ENCODE measurements at places on chromosomes 12 and 14.

GRCh38 chr12:25194214-25194613, 746 bp downstream of the DNAI7 start:
- DNase-seq, result no peak

GRCh38 chr12:72366255-72366654, 94.1 kb downstream of the TRHDE start:
- DNase-seq, result no peak

GRCh38 chr12:46548605-46549071, 176.1 kb upstream of the SLC38A2 start:
- DNase-seq, result no peak

- no peak for DNase-seq
Measured at GRCh38 chr12:16608946-16609539, 3.1 kb upstream of the LMO3 start.

- no peak for DNase-seq
Measured at GRCh38 chr12:59484575-59484974, 111.3 kb upstream of the SLC16A7 start.

DNA sequence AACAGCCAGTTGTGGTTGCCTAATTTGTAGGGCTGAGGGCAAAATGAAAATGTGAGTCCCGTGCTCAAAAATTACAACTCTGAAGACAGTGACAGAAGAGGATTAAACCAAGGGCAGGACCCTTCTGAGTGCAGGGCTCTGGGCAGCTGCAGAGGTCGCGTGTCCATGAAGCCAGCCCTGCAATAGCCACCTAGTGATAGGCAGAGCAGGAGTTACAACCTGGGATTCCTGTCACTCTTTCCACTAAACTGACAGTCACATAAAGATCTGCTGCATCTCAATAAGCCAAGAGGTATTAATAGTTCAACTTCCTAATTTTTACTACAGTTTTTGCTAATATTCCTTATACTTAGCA, 94.1 kb downstream of the SLC2A13 start:
- DNase-seq, result no peak

- DNase-seq, result no peak
Measured at GRCh38 chr12:86254399-86255107, 1.6 kb downstream of the MGAT4C start.
